Cardiac septum (tissue), 1 donor: ENCODE measurements at places on chromosomes 3 and 15. TPM values are rescaled to one million over a fixed set of nuclear protein-coding genes. Genes with fewer than 3 reads are reported as not detected.

Gene CPLX3
- 0.67 TPM for total RNA-seq

Gene CELF6
- total RNA-seq: 0.70 TPM

Gene FAM107A
- 29.9 TPM for total RNA-seq

Gene ZKSCAN7
- total RNA-seq: 2.3 TPM
